ENCODE measurements at places on chromosomes 12 and 14.

DNA sequence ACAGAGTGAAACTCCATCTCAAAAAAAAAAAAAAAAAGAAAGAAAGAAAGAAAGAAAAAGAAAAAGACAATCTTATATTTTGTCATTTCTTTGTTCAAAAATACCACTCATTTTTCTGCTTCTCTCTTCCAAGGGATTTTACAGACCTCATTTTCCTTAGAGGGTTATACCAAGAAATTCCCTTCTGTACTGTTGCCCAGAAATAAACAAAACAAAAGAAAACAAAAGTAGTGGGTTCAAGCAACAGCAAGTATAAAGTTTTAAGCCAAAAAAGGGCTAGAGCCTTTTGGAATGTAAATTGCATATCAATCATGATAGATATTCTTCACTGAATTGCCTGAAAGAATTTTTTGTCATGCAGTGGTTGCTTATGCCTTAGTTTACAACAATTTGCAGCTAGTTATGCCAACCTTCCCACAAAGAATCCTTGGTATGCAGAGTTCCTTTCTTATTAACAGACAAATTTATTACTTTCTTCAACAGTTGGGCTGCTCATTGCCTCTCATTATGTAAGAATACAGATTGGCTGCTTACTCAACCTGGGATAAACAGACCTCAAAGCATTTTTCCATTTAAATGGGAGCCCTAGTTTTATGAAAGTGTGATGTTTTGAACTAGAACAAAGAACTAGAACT is 129.1 kb upstream of the PPFIA2 start:
- no peak for DNase-seq

- no peak for DNase-seq
Observed at GRCh38 chr12:12699345-12699744, 3.4 kb upstream of the GPR19 start.

GRCh38 chr12:14852880-14853279 is 9.6 kb upstream of the ART4 start:
- DNase-seq = no peak

DNA sequence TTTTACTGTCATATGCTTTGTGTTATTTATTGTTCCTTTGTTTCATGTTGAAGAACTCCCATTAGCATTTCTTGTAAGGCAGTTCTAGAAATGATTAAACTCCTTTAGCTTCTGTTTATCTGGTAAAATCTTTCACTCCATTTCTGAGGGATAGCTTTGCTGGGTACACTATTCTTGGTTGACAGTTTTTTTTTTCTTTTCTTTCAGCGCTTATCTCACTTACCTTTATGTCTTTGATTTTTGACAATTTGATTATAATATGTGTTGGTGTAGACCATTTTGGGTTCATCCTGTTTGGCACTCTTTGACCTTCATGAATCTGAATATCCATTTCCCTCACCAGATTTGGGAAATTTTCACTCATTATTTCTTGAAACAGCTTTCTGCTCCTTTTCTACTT is 16.2 kb downstream of the FBXO33 start:
- DNase-seq = no peak

DNA sequence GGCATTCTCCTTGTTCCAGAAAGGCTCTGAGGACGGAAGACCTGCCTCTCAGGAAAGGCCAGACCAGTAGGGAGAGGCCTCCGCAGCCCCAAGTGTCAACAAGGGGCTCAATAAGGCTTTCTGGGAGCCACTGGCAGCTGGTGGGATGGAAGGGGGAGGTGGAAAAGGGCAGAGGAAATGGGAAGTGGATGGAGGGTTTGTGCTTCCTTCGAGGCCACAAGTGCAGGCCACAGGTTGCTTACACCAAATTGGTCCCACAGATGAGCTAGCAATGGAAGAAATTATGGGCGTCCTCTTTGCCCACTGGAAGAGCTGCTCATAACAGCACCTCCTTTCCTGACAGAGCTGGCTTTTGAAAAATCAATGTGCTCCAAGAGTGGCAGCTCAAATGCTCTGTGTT is 28.2 kb downstream of the P2RX4 start:
- DNase-seq = no peak

DNA sequence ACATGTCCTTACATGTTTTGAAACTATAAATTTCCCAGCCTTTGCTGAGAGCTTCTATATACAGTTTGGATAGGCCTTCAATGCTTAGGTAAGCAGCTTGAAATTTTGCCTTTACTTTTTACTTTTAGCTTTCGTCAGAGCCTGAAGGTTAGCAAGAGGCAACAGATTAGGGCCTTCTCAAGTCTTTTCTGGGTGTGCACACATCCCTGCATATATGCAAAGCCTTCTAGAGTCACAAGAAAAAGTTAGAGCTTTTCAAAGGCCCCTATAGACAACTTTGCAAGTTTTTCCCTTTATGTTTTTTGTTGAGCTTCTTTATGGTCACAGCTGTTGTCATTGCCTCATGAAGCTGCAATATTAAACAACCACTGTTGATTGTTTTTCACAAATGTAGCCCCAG is 778.4 kb downstream of the GALC start:
- DNase-seq = no peak

DNA sequence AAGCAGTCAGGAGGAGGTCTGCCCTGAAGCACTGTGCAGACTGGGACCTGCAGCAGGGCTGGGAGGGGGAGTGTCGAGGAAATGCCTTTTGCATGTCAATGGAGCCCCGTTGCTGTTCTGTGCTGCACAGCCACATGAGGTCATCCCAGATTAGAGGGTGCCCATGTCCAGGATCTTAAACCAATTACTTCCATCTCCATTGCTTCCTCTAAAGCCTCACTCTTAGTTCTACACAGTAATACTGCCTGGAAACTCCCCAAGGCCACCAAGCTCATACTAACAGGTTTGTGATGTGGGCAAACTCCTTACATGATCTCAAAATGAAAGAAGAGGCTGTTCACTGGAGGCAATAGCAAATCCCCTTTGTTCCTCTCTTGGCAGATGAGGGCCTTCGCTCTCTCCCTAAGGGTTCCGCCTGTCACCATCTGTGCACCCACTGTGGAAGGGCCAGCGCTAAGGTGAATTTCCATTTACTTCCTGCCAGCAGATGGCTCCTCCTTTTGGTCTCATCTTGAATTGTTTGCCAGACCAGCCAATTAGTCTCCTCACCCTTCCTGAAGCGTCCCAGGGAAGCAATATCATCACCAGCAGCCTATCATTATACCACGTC is 35.4 kb upstream of the LTA4H start:
- DNase-seq = no peak

- no peak for DNase-seq
Observed at GRCh38 chr12:2273288-2273687, 220.5 kb downstream of the CACNA1C start.

- no peak for DNase-seq
Observed at GRCh38 chr12:44217146-44217883, 381.4 kb downstream of the TMEM117 start.

DNA sequence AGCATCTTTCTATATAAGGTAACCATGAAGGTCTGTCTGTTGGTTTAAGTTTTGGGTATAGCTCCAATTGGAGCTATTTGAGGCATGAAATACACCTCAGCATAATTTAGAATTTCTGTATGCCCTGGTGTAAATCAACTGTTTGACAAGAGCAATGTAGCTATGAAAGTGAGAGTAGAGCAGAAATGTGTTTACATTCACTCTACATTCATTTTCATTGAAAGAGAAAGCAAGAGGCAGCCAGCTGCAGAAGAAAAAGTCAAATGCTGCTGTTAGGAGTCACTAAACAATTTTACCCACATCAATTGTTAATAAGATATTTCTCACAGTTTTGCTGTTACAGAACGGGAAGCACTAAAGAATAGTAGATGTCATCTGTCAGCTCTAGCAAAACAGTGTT is 252.5 kb downstream of the SLC6A15 start:
- DNase-seq = no peak

DNA sequence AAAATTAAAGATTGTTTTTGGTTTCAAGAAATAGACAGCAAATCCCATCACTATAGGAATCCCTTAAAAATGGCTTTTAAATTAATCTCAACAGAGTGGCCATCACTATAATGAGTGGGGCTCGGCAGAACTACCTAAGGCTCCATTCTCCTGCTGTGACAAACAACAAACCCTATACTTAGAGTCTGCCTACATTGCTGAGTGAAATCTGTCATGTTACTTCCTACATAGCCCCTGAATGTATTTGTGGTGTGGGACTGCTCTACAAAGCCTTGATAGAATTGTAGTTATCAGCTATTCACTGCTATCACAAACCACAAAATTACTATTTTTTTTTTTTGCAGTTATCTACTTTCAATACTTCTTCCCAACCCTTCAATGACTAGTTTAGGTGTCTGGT is 538.7 kb upstream of the ATXN7L3B start:
- no peak for DNase-seq

DNA sequence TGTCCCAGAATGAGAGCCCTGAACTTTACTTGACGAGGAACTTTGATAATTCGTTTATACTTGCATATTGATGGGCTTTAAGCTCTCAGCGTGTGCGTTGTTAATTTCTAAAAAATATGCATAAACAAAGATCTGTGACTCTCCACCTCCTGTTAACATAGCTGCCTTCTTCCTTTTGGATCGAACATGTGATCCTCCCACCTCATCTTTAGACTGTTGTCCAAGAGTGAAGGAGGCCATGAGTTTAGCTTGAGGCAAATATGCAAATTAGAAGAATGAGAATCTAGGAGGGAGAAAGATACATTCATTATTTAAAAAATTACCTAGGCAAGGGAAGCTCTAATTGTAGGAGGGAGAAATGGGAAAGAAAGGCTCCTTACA is 617 bp downstream of the TTC8 start:
- DNase-seq = no peak

GRCh38 chr14:72740966-72741825 is 152.7 kb downstream of the DPF3 start:
- DNase-seq = no peak

DNA sequence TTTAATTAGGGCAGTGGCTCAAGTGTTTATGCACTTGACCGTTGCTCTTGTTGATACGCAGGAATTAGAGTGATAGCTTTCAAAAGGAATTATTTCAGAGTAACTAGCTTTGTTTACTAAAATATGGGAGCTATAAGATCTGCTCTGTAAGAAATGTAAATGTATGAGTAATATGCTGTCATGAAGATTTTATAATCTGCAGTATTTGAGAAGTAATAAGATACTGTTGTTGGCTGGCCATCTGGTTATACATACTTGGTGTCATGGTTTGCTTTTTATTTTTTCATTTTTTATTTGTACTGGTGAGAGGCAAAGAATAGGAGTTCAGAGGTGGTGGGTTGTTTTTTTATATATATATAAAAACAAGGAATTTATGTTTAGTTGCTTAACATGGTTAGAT is 58.5 kb downstream of the PLXNC1 start:
- DNase-seq = no peak

DNA sequence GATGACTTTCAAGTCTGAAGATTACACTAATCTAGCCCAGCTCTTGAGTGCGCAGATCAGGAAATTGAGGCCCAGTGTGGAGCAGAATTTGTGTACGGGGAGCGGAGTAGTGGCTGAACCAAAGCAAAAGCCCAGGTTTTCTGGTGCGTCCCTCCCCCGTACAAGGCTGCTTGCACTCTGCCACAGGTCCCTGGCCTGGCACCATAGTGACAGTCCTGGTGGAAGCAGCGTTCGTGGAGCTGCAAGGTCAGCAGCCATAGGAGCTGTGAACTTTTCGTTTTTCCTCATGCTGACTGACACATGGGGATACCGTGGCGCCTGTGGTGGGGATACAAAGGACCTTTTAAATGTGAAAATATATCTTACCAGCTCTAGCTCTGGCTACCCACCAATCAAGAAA is 1.7 kb downstream of the EVL start:
- DNase-seq = no peak
